Stimulated activated CD4-positive, alpha-beta T cell treated with anti-CD3 and anti-CD28 coated beads, Interleukin-12 subunit alpha, Interleukin-12 subunit beta, amount 100 ng/mL, for 48 hours (primary cell): ENCODE measurements at places on chromosomes 7 and 10.
A peak's percentile ranks its signal among the peaks of the same experiment; 100 is the strongest.

GRCh38 chr10:126041804-126042231 is 145.5 kb downstream of the FANK1 start:
- DNase-seq = peak; percentile 58

DNA sequence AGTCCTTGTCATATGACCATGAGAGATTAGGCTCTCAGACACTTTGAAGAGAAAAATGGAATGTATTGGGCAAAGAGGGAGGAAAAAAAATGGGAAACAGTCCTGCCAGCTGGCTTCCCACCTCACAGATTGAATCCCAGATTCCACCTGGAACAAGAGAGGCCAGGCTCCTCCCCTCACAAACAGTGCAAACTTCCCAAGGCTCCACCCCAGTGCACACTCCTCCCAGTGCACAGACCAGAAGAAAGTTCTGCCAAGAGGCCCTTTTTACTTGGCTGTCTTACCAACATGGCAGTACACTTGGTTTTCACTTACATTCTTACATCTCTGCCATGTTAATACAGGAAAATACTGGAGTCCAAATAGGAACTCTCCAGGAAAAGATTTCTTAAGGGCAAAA is 202.3 kb downstream of the AHR start:
- DNase-seq = no peak

DNA sequence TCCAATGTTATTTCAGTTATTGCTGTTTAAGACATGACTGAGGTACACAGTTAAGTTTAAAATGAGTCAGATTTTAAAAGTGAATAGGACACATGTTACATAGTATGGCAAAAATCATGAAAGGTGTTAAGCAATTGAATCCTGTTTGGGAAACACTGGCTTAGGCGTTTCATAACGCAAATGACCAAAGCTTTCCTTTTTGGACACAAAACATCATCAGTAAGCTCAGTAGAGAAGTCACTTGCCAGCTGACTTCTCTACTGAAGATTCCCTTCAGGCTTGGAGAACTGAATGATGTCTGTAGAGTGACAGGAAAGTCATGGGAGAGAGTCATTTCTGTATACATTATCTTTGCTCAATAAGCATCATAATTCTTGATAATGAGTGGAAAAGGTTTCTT is 64.4 kb upstream of the RSBN1L start:
- DNase-seq = no peak

GRCh38 chr7:16697507-16698199 is 51.7 kb downstream of the BZW2 start:
- DNase-seq = no peak

GRCh38 chr7:138833596-138833995 is 35.6 kb upstream of the ATP6V0A4 start:
- no peak for DNase-seq

GRCh38 chr7:85851571-85852193 is 664.8 kb upstream of the SEMA3D start:
- no peak for DNase-seq

DNA sequence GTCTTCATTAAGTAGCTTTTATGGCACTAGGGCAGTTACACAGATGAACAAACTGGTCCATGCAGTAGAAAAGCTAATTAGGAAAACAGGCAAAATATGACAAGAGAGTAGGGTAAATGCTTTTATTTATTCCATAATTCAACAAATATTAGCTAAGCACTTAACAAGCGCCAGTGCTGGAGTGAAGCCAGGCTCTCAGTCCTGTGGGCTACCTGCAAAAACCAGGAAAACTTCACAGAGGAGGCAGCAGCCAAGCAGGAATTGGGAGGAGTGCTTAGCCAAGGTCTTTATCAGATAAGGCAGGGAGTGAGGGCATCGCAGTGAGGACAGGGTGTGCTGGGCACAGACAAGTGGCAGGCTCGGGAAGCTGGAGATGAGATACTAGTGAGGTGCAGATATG is 4.9 kb upstream of the KAT6B start:
- no peak for DNase-seq

GRCh38 chr10:130177250-130177649 is 41.1 kb downstream of the GLRX3 start:
- DNase-seq = no peak

DNA sequence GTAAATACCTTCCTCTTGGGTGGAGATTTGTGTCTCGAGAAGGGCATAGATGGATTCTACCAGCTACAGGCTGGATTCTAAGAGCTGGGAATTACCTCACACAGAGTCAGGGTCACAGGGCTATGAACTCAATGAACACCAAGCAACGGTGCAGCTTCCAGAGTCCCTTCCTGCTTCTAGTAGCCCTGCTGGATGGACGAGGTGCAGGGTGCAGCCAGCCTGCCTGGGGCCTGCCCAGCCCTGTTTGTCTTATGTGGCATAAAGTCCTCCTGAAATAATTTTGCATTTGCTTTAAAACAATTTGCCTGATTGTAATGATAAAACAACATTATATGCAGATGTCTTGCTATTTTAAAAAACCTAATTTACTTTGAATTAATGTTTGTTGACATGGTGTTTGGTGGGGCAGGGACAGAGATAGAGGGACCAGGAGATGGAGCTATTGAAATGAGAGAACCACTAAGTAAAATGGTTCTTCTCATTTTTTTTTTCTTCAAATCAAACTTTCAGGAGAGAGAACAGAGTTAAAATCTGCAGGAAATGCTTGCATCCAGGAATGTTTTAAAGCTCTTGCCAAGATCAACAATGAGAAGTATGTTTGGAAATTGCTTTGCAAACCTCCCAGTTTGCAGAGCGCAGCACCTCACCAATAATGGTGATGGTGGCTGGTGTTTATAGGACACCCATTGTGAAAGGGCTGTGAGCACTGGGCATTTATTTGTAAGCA is 305.4 kb upstream of the PODXL start:
- DNase-seq = no peak

- DNase-seq = no peak
Observed at GRCh38 chr10:110479710-110480109, 18.0 kb upstream of the DUSP5 start.

- DNase-seq = no peak
Observed at GRCh38 chr10:123303581-123304337, 149.6 kb downstream of the BUB3 start.

DNA sequence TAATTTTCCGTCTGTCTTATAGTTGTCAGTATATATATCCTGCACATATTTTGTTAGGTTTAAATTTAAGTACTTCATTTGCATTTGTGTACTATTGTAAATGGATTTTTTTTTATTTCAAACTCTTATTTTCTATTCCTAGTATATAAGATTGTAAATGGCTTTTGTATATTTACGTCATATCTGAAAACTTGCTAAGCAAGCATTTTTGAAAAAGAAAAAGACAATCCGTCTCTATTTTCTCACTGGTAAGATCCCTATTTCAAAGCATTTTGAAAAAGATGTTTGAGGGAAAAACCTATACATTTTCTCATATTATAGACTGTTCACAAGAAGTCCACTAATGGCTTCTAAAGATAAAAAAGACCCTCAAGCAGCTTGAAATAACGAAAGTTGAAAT is 1.2 kb upstream of the LYZL1 start:
- no peak for DNase-seq

DNA sequence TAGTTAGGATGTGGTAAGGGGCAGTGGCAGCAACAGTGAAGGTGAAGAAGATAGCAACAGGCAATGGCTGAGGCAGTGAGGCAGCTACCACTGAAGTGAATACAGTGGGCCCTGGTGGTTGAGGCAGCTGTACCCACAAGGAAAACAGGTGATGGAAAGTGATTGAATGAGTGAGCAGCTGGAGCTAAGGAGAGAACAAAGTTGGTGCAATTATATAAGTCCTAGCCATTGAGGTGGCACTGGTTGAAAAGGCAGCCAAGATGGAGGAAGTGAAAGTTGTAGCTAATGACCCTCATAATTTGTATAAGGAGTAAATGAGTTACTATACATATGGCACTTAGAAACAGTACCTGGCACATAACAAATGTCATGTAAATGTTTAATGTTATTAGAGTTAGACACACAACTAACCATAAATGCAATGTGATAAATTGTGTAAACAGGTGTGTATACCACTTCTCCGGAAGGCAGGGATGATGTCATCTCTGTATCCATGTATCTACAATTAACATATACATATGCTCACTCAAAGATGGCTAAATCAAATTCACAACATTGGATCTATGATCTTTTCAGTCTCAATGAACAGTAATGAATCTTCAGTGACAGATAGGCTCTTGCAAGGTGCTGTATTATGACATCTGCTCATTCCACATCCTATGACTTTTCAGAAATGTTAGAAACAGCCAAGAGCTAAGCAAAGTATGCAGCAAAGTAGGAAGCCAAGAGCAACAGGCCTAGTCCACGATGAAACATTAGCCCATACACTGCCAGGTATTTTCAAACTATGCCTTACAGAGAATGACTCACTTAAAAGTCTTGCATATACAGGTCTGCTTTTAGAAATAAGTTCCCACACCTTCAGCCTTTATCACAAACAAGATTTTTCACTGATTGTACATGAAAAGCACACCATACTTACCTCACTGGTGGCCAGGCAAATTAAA is 10.7 kb downstream of the XPNPEP1 start:
- no peak for DNase-seq

DNA sequence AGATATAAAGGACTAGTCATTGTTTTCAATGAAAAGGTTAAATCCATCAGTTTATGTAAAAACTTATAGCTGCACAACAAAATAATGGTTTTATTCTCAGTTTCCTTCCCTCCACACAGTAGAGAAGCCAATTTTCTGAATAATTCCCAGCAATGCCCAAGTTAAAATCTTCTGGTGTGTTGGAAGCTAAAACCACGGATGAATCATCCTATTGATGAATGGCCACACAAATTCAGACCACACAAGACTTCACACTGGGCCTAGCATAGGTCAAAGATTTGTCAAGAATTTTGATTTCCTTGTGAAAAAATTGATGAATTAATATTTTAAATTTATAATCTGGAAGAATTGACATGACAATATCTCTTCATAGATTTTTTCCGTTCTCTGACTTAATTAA is 617.6 kb downstream of the INHBA start:
- DNase-seq = no peak

DNA sequence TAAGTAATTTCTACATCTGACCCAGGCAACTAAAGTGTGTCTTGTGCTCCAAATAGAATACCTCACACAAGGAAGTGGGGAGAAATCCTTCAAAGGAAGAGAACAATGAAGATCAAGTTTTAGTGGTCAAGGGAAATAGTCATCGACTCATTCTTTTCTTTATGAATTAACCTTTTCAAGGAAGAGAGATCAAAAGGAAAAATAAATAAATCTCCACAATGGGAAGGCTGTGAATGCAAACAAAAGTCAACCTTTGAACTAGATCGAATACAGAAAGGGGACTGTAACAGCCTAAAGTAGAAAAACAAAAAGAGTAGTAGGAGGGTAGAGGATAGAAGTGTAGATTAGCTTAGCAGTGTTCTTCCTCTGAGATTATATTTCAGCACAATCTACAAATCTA is 274.6 kb upstream of the COBL start:
- no peak for DNase-seq

- no peak for DNase-seq
Observed at GRCh38 chr7:130985361-130985760, 251.4 kb upstream of the KLF14 start.

DNA sequence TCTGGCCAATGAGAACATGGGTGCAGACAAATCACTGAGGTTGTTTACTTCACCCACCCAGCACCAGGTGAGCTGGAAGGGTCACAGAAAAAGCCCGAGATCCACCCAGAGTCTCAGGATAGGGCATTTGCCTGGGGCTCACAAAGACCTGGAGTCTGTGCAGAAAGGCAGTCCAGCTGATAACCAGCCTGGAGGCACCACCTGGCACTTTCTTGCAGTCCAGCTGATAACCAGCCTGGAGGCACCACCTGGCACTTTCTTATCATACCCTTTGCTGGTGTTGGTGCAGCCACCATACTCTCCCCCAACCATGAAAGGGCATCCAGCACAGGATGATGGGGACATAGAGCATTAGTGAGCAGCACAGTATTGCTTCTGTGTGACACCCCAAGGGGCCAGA is 104.1 kb downstream of the PPP1R3C start:
- DNase-seq = no peak

GRCh38 chr7:79221211-79221610 is 232.3 kb downstream of the MAGI2 start:
- DNase-seq = no peak

DNA sequence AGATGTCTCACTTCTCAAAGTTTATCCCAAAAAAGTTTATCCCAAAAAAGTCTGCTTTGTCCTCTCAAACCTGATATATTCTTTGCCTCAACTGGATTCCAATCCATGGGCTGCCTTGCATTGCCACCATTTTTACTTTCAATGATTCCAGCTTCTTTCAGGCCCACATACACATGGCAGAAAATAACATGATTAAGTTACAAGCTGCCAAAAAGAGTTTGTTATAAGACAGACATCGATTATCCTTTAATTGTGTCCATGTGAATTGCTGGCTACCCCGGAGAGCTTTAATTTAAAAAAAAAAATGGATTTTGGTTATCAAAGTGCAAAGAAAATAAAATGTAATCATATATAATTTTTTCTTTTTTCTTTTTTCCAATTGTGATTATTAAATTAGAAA is 819.6 kb upstream of the SORCS1 start:
- no peak for DNase-seq

DNA sequence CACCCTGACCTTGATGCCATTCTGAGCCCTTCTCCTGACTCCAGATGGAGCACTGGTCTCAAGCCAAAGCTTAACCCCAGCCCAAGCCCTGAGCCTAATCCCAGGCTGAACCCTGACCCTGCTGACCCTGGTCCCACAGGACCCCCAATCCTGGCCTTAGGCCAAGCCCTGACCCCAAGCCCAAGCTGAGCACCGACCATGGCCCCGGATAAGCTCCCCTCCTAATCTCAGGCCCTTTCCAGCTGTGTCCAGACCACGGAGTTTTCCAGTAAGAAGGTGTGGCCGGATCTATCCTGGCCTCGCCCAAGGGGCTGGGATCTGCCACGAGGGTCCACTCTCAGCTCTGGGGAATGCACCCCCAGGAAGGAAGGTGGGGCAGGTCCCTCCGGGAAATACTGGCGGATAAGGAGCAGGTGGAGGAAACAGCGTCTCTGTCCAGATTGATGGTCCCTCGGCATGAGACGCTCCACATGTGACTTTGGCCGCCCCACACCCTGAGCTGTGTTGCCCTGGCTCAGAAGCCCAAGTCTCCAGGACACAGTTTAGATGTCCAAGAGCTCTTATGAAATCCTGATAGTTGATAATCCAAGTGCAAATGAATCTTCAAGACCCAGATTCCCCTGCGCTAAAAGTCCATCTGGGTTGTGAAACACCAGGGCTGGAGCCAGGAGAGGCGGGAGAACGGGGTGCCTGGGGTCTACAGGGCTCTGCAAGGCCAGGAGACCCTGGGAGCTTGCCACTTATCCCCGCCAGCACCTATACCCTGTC is 10.4 kb downstream of the ELN start:
- DNase-seq = no peak
